ENCODE measurements at places on chromosomes 2 and 18.
A peak's percentile ranks its signal among the peaks of the same experiment; 100 is the strongest.

DNA sequence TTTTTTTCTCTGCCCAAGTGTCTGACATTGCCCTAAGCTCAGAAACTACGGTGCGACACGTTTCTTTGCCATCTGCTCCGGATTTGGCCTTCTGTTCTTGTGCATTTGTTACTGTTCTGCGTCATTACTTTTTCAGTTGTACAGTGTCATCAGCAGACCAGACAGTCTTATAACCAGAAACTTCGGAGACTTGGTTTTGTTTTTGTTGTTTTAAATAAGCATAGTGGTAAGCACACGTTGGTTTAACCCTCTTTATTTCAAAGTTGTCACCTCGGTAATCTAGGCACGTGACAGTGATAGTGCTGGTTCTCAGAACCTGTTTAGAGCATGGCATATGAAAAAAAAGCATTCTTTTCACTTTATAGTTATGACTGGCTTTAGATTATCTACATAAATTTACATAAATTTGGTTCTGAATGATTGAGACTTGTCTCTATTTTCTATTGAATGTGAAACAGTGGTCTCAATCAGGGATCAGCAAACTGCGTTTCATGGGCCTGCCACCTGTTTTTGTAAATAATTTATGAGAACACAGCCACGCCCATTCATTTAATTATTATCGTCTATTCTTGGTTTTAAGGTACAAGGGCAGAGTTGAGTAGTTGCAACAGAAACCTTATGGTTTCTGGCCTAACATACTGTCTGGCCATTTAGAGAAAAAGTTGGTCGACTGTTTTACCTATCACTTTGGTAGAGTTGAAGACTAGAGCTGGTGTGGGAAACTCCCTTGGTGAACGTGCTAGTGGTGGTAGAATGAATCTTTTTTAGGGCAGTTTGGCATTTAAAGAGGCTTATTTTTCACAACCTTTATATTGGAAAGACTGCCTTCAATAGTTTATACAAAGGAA, 106.5 kb downstream of the ZNF532 start:
- DNase-seq: no peak

GRCh38 chr2:143477714-143478443, 348.7 kb downstream of the ARHGAP15 start:
- DNase-seq: no peak

DNA sequence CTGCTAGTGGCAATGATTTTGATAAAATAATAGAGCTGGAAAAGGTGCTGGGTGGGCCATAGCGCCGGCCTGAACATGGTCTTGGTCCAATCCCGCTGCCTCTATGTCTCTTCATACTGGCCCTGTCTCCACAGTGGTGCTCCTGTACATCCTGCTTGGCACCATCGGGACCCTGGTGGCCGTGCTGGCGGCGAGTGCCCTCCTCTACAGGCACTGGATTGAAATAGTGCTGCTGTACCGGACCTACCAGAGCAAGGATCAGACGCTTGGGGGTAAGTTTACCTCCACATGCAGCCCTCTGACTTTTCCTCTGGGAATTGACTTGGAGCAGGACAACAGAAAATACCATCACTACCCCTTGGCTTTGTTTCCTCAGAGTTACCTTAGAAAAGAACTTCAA, 24.0 kb downstream of the IL18RAP start:
- DNase-seq: no peak

- DNase-seq: peak; percentile 47
Observed at GRCh38 chr2:24049485-24050021, at the start of gene FKBP1B. Gene FKBP1B (plus strand): TSS chr2:24049741. CDS start chr2:24049850, 109 bp downstream.

GRCh38 chr2:238731961-238732360, 115.9 kb upstream of the TWIST2 start:
- DNase-seq: no peak

- DNase-seq: no peak
Observed at GRCh38 chr2:95388091-95388692, 14.3 kb upstream of the FAHD2A start.

GRCh38 chr2:186059096-186059495, 320.5 kb downstream of the FSIP2 start:
- no peak for DNase-seq

DNA sequence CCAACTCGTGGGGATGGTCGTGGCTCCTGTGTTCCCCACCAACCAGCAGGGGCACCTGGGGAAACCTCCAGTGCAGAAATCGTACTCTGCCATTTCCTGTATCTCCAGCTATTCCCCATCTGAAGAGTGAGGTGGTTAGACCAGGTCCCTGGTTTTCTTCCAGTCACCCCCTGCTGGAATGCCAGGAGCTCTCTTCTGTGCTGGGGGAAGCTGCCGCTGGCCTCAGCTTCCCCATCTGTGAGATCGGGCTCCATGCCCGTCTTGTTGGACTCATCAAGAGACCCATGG, 119.7 kb downstream of the INHBB start:
- DNase-seq: no peak

DNA sequence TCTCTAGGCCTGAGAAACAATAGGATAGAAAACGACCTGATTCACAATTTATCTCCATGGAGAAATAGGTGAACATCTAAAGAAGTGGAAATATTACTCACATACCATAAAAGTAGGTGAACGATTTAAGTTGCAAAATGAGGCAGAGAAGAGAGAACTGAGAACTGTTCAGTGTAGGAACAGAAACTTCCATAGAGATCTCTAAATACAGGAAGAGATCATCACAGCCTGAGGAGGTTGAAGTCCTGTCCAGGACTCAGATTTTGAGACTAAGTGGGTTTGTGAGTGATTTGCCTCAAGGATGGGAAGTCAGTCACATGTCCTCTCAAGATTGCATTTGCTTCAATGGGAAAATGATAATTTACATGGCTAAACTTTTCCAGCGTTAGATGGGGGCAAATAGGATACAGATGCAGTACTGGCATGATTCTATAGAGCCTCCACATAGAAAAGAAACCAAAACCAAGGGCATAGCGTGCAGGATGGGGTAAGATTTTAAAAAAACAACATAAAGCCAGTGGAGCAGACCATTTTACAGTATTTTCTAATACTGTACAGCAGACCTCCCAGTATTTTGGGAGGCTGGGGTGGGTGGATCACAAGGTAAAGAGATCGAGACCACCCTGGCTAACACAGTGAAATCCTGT, 68.8 kb downstream of the MEP1B start:
- DNase-seq: no peak

- DNase-seq: no peak
Observed at GRCh38 chr2:180732337-180732736, 248.1 kb upstream of the UBE2E3 start.

DNA sequence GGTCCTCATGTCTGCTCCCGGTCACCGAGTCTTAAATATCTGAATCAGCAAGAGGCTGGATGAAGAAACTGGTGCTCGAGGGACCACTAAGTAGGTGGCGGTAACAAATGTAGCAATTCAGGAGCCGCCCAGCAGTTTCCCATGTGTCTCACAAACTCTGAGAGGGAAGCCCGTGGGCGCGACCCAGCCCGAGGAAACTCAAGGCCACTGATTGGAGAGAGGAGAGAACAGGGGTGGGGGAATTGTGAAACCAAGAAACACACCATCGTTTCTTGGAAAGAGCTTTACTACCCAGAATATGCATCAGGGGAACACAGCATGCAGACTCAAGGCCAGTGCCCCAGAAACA, 10.8 kb downstream of the MLPH start:
- no peak for DNase-seq

DNA sequence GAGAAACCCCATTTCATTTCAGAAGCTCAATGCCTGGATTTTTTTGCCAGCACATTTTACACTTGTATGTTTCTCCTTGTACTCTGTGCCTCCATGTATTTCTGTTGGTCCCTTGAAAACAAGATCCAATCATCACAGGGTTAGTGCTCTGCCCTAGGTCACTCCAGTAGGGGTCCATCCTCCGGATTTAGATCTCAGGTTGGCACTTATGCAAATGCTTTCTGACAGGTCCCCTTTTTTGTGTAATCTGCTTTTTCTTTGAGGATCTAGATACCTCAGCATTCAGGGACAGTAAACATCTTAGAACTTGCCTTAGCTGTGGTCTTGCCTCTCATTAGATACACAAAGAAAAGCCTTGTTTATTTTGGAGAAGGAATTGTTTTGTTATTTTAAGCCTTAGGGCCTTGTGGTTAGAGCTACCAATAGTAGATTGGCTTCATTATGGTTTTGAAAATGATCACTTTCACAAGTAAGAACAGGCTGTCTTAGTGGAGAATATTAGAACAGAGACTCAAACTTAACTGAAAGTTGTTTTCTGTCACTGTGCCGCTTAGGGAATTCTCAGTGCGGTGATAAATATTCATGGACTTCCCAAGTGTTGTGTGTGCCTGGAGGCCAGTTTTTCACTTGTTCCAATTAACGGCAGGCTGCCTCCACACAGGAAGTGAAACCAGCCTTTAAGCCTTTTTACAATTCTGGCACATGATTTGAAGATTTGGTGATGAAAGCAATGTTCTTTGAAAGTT, 7.8 kb downstream of the MERTK start:
- DNase-seq: no peak
